ENCODE measurements at places on chromosomes 1 and 21.

GRCh38 chr21:42145569-42146272, 73.2 kb upstream of the ABCG1 start:
- peak; percentile 58 for DNase-seq

DNA sequence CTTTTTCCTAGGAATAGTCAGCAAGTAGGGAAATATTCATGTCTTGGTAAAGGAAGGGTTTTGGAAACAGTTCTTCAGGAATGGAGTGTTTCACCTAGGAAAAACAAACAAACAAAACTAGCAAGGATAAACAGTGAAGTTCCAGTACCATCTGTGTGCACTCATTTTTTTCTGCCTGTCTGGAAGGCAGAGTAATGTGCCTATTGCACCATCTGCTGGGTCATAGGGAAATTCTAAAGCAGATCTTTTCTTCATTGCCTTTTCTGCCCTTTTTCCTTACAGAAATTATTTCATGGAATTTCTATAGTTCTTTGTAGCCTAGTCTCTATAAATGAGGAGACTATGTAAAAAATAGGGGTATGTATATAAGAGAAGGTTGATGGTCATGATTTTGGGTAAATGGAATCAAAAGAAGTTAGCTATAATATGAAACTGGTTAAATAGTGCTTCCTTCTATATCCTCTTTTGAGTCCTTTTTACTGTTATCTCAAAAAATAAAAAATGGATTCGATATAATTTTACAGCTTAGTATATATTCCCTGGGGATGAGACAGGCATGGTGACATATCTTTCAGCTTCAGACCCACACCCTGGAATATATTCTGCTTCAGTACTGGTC, 3.4 kb upstream of the HRNR start:
- no peak for DNase-seq

GRCh38 chr21:41169258-41169576, 1.3 kb downstream of the BACE2 start:
- DNase-seq = no peak

DNA sequence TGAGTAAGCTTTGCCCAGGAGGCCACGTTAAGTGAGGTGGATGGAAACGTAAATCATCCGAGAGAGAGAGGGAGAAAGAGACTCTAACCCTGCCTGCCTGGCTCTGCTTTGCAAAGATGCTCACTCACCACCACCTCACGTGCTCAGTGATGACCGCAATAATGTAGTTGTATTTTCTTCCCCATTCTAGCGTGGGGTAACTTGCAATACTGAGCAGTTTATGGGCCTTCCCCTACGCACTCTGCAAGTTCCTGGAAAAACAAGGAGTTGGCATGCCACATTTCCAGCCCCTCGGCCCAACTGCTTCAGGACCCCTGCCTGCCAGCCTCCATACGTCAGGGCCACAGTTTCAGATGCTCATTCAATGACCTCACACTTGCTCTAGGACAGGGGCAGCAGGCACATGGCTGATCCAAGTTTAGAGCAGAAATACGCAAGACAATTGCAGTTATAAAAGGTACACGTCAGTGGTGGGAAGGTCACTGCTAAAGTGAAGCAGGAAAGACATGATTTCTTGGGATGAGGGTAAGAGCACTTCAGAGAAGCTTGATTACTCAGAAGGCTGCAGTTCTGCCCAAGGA, 112.5 kb upstream of the RAB4A start:
- DNase-seq = peak; percentile 31

DNA sequence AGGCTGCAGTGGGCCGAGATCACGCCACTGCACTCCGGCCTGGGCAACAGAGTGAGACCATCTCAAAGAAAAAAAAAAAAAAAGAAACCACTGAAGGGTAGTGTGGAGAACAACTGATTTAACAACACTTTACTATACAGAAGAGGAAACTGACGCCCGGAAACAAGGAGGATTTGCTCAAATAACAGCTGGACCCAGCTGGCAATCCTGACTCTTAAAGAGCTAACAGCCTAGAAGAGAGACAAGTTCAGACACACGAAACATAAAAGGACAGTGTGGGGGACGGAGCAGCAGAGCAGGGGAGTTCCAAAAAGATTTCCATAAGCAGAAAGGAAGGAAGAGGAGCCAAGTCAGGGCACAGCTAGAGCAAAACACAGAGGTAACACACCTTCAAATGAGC, 4.4 kb downstream of the ECHDC2 start:
- DNase-seq = no peak

GRCh38 chr1:177863796-177864195, 106.1 kb downstream of the SEC16B start:
- no peak for DNase-seq

- no peak for DNase-seq
Observed at GRCh38 chr1:207691841-207692240, 46.9 kb downstream of the CR1L start.

- no peak for DNase-seq
Observed at GRCh38 chr1:33460947-33461629, 11.4 kb upstream of the ZSCAN20 start.

- DNase-seq = peak; percentile 90
Observed at GRCh38 chr1:20486457-20487235, 636 bp upstream of the CAMK2N1 start.

Measured in adrenal gland (tissue), 19 donors.